Progenitor cell of endocrine pancreas (in vitro differentiated cells): ENCODE measurements at places on chromosomes 2 and 18. TPM values are rescaled to one million over a fixed set of nuclear protein-coding genes. Genes with fewer than 3 reads are reported as not detected.

The AOX1 gene
- 4.1 and 5.5 TPM in 2 replicates for total RNA-seq

The MBD2 gene
- 38.6 and 40.4 TPM in 2 replicates for total RNA-seq

The RGPD3 gene
- total RNA-seq, result 0.07 and 0.38 TPM in 2 replicates

The QPCT gene
- total RNA-seq, result 2.7 TPM in 2 replicates

The GNLY gene
- not detected in 2 replicates for total RNA-seq

The AAK1 gene
- 42.5 and 43.4 TPM in 2 replicates for total RNA-seq
